ENCODE measurements at places on chromosomes 4 and X.

- DNase-seq: peak; percentile 47
These were observed 242.9 kb upstream of the GK2 start for GRCh38 chr4:79650794-79651431.

- no peak for DNase-seq
These were observed 2025.6 kb upstream of the AGA start for GRCh38 chr4:179467878-179468277.

GRCh38 chr4:1770245-1770644, 22.8 kb upstream of the FGFR3 start:
- no peak for DNase-seq

DNA sequence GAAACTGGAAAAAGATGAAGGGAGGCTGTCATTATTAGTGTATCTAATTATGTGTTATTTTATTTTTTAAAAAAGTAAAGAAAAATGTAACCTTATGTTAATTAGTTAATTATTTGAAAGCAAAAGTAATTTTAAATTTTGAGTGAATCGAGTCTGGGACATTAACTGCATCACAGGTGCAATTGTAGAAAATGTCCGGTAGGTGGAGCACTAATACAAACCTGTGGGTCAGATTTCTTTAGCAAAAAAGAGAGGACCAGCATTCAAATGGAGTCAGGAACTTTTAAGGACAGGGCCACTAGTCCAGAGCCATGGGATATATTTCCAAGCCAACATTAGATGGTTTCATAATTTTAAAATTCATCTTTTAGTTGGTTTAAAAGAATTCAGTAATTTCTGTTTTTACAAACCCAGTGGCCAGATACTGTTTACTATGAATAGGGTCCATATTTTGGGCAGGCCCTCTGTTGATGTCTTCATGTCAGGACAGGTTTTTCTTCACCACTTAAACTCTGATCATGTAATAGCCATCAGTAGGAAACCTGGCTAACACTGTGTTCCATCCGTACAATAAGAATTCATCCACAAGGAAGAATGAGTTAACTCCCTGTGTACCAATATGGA, 27.2 kb downstream of the BST1 start:
- DNase-seq: peak; percentile 24

DNA sequence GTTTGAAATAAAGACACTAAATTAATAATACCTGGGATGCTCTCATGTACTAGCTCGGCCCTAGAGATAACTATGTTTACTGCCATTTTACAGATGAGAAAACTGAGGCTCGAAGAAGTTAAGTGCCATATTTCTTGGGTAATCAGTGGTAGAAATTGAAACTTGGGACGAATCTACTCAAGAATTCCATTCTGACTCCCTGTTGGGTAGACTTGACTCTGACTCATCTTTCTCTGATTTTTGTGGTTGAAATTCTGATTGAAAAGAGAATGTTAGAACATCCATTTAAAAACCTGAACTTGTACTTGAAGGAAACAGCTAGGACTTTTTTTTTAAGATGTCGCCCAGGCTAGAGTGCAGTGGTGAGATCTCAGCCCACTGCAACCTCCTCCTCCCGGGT, 50.1 kb upstream of the NSUN7 start:
- DNase-seq: peak; percentile 42

DNA sequence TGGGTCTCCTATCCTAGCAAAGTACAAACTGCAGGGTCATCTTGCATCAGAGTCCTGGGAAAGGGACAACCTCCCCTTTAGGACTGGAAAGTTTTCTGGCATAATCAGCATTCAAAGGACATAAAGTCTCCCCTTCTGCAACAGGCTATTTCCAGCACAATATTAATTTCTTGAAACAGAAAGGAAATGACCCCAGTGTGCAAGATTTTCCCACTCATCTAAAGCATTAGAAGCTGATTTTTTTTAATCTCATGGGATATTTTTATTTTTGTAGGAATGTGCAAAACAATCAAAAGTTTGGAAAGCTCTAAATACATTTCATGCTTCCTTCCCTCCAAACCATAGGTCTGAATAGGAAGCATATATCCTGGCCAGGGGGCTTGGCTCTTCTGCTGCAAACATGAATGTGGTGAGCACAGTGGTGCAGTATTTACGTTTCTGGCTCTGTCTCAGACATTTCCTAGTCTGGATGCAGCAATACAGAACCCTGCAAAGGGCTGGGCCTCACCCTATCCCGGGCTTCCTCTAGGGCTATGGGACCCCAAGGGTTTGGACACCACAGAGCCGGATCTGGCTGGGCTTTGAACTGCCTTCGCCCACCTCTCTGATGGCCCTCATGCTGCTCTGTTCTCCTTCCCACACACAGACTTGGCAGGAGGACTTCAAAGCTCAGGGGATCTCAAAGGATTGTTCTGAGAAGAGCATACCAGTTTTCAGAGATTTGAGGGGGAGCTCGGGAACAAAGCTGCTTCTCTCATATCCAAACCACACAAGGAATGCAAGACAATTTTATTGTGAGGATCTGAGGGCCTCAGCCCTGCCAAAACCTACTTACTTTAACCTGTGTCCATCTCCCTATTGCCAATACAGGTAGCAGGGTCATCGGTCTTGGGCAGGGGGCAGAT, 64.9 kb downstream of the POLR2B start:
- no peak for DNase-seq

DNA sequence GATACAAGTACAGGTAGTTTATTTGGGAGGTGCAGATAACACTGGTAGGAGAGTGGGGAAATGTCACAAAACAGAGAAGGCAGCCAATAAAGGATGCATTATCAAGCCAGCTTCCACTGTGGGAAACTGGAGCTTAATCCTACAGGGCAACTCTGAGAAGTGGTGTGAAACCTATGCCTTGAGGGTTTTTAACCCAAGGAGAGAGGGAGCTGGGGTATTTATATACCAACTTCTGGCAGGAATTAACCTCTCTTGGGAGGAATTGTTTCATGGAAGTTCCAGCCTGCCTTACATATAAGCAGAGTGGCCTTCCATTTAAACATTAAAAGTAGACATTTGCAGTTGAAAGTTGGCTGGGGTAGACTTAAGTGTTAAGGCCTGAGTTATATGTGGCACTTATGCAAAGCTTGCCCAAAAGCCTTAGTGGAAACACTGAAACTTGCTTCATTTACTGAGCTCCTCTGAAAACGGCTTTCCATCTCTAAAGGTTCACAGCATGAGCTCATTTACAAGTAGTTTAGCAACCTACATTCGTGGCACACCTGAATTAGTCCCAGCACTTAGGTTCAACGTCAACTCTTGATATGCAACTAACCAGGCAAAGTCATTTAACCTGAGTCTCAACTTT, 19.2 kb downstream of the MAGEB17 start:
- no peak for DNase-seq

DNA sequence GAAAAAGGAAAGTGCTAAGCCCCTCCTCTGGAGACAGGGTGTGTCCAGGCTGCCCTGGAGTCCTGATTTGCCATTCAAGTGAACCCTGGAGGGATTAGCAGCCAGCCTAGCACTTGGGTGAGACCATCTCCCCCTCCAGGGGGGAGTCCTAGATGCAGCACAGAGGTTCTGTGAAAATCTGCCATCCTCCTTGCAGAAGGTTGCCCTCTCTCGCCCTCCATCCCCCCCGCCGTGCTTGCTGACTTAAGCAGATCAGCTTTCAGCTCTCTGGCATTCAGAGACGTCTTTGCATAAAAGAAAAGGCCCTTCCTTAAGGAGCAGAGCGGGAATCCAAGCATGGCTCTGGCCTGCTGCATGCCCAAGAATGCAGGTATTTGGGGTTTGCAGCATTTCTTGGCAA, 102.1 kb upstream of the SCML1 start:
- DNase-seq: no peak

- peak; percentile 70 for DNase-seq
These were observed 26.1 kb upstream of the CXCL13 start for GRCh38 chr4:77579406-77580076.

- no peak for DNase-seq
These were observed 68.8 kb upstream of the ARHGAP24 start for GRCh38 chr4:85406185-85406584.

GRCh38 chrX:7115557-7115956, 32.0 kb upstream of the STS start:
- peak; percentile 40 for DNase-seq

DNA sequence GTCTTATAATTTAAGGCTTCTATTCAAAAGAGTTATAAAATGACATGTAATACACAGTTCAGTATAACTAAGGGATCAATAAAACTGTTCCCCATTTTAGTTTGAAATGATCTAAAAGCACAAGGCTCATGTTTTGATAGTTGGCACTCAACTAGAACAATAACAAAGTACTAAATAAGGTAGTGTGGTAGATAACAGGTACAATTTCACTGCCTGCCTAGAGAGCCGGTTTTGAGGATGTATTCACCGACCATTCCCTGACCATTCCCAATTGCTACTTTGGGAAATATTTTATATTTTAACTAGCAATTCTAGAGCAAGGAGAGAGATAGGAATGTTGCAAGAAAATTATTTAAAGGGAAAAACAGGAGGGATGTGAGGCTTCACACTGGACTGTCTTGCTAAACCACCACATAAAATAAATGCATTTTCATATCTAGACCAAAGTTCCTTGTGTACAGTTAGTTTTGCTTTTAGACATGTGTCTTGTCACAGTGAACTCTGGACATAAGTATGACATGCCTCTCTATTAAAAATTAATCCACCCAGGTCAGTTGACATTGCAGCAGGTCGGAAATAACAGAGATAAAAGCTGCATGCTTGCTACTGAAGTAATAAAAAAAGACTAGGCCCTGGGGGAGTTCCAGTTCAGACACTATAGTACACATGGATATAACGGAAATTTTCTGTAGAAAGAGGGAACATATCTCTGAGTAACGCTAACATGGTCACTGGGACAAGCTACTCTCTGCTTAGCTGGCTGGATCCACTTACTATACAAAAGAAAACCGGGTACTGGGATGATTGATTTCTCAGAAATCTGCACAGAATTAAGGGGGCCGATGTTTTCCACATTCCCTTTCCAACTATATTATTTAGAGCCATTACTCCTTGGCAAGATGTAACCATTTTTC, 56.3 kb upstream of the NAP1L5 start:
- no peak for DNase-seq

DNA sequence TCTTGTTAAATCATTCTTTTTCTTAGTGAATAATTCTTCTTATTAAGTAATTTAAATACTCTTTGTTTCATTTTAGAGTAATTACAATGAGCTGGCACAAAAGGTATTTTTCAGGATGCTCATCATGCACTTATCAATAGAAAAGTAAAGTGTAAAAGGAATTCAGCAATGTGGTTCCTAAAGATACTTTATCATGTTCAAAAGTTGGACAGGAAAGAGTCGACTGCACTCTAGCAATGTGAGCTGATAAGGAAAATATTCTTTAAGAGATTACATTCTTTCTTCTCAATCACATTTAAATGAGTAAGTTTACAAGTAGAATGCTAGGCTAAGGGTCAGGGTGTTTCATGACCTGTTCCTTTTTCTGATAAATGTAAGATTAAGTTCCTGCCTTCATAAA, 609.5 kb upstream of the FAM241A start:
- no peak for DNase-seq

GRCh38 chr4:123418351-123418931, 21.8 kb downstream of the SPRY1 start:
- peak; percentile 76 for DNase-seq

DNA sequence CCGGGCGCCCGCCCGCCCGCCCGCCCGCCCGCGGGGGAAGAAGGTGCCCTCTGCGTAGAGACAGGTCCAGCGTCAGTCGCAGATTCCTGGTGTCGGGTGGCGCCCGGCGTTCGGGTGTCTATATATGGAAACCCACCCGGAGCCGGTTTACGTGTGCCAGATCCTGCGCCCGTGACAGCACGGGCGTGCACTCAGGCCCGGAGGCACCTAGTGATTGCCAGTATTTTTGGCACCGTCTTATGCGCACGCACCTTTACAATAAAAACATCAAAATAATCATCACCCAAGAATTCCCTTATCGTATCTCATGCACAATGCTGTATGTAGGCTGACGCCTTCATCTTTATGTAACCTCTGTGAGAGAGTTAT, 519 bp downstream of the SLC25A4 start:
- DNase-seq: no peak
